ENCODE measurements at places on chromosomes 13 and 19.
A peak's percentile ranks its signal among the peaks of the same experiment; 100 is the strongest.

- DNase-seq: no peak
Measured at GRCh38 chr19:7976461-7976860, 29.0 kb downstream of the ELAVL1 start.

DNA sequence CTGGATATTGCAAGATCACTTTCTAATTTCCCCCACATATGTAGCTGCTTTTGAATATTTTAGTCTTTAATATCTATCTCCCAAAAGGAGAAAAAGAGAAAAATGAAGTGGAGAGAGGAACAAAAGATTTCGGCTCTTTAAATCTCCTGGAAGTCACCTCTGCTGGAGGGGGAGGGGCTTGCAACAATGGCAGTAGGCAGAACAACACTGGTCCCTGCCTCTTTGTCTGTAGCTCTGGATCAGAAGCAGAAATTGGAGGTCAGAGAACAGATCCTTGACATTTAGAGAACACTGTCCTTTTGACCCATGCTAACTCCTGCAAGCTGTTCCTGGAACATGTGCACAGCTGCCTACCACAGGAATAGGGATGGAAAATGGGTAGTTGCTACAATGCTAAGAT is 86.7 kb upstream of the GPR12 start:
- DNase-seq: no peak

- no peak for DNase-seq
Measured at GRCh38 chr19:42394751-42395150, 4.7 kb upstream of the CNFN start.

- no peak for DNase-seq
Measured at GRCh38 chr13:33258808-33259193, 26.8 kb downstream of the STARD13 start.

DNA sequence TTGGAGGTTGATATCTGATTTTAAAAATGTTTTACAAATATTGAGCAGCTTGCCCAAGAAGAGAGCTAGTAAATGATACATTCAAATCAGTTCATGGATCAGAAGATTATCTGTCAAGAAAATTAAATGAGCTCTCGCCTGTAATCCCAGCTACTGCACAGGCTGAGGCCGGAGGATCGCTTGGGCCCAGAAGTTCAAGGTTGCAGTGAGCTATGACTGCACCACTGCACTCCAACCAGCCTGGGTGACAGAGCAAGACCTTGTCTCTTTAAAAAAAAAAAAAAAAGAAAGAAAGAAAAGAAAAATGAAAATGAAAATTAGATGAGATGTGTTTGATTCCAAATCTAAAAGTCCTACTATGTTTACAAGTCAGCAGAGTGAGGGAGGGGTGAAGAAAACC is 2.4 kb downstream of the SPART start:
- DNase-seq: no peak

DNA sequence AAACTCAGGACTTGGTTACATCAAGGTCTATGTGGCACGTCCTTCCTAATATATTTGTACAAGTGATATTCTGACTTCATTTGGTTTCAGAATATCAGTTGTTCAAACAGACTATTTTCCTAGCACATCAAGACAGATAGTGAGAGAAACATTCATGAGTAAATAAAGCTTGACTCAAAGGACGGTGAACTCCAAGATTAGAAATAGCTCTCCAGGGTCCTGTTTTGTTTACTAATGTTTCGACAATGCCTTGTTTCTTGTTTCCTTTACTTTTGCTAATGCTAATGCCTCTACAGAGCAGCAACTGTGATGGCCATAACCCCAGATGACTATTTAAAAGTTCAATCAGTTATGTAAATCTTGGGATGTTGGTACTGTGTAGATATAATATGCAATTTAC is 313.9 kb downstream of the KLF12 start:
- DNase-seq: no peak

DNA sequence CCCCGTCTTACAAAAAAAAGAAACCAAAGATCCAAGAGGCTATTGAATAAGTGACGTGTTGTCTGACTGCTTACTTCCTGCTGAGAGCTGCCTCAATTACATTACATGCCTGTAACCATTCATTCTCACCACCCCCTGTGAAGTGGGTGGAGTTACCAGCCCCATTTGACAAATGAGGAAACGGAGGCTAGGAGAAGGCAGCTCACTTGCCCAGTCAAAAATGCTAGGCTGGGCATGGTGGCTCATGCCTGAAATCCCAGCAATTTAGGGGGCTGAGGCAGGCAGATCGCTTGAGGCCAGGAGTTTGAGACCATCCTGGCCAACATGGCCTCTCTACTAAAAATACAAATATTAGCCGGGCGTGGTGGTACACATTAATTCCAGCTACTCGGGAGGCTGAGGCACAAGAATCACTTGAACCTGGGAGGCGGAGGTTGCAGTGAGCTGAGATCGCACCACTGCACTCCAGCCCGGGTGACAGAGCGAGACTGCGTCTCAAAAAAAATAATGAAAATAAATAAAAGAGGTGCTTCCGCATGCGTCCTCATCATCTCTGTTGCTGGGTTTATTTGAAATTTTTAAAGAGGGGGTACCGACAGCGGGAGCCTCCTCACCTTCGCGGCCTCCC is 499 bp downstream of the LSM7 start:
- peak; percentile 87 for DNase-seq

DNA sequence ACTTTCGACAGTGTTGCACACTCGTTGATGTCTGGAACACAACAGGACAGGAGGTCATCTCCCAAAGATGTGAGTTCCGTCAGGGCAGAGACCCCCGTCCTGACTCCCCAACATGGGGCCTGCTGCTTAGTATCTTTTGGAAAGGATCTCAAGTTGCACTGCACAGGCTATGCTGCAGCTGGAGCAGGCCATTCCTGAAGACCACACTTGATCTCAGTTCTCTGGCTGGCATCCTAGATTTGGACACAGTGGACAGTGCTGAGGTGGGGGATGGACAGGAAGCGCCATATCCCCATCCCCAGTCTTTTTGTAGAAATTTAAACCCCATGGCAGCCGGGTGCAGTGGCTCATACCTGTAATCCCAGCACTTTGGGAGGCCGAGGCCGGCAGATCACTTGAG is 5.9 kb downstream of the ADGRE2 start:
- no peak for DNase-seq

GRCh38 chr13:44711706-44712105 is 135.6 kb upstream of the TSC22D1 start:
- DNase-seq: no peak

- DNase-seq: peak; percentile 87
Measured at GRCh38 chr19:3304871-3305423, 61.4 kb upstream of the NFIC start.

- DNase-seq: no peak
Measured at GRCh38 chr19:46287585-46287984, 9.3 kb upstream of the HIF3A start.

DNA sequence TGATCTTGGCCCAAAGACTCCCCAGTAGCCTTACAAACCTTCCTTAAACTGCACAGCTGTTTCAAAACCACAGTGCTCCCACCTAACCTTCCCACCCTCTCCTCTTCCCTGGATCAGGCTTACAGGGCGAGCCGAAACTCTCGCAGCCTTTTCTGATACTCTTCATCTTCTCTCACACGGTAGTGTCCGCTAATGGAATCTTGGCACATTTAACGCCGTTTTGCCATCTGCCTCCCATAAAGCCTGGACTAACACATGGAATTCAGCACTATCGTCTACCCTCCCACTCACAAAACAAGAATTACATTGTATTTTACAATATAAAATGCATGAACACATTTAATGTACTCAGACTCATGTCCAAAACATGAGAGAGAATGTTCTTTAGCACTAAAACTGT is 135.9 kb downstream of the RAP2A start:
- DNase-seq: no peak

GRCh38 chr19:17103177-17103576 is 27.6 kb downstream of the MYO9B start:
- DNase-seq: no peak

GRCh38 chr13:93108111-93108601 is 118.5 kb upstream of the GPC6 start:
- DNase-seq: no peak

GRCh38 chr13:42047561-42048341 is 697 bp upstream of the DGKH start:
- DNase-seq: peak; percentile 78

GRCh38 chr19:782878-783668 is 14.2 kb upstream of the PTBP1 start:
- DNase-seq: no peak

- DNase-seq: no peak
Measured at GRCh38 chr13:78881054-78881453, 222.1 kb upstream of the OBI1 start.

DNA sequence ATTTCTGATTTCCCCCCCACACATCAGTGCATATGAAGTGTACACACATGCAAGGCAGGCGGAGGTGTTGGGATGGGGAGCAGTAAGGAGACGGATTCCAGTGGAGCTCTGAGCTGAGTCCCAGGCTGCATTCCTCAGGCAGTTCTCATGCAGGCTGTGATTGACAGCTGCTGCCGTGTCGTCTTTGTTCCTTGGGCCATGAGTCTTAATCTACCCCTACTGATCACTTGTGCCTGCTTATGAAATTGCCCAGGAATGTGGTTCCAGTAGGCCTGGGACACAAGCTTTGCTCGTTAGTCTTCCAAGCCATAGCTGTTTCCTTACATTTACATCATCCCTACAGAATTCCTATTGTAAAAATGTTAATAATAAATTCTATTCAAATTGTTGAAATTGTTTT is 1241.9 kb downstream of the UQCRFS1 start:
- no peak for DNase-seq

GRCh38 chr13:33119022-33119781 is 103.0 kb downstream of the KL start:
- DNase-seq: no peak

- no peak for DNase-seq
Measured at GRCh38 chr13:88601949-88602348, 930.8 kb downstream of the SLITRK5 start.

Measured in GM13976 (cell line).